ENCODE measurements at places on chromosomes 7 and 10. TPM values are rescaled to one million over a fixed set of nuclear protein-coding genes. Genes with fewer than 3 reads are reported as not detected.

The PRLHR gene
- polyA plus RNA-seq = not detected

The AKR1C4 gene
- polyA plus RNA-seq = not detected

The OR2A5 gene
- polyA plus RNA-seq = not detected

The KEL gene
- polyA plus RNA-seq = not detected

The CCDC3 gene
- polyA plus RNA-seq = not detected

Data from IgD-negative memory B cell (primary cell).